HEK293T (cell line): ENCODE measurements at places on chromosomes 1 and 21.

DNA sequence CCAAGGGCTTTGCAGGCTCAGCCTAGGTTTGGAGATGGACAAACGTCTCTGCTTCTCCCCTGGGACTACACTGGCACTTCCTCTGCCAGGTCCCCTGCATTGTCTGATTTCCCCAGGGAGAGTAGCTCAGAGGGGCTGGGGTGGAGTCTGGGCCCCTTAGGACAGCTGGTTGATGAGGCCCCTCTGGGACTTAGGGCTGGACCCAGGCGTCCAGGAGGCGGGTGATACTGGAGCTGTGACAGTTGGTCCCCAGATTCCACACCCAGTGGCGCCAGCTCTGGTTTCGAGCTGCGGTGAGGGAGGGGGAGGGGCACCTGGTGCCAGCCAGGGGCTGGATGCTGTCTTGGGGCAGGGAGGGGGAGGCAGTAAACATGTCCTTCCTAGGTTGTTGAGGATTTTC, 7.4 kb upstream of the MEX3A start:
- no peak for DNase-seq

GRCh38 chr1:9558946-9559545, 19.8 kb downstream of the SLC25A33 start:
- DNase-seq: no peak

DNA sequence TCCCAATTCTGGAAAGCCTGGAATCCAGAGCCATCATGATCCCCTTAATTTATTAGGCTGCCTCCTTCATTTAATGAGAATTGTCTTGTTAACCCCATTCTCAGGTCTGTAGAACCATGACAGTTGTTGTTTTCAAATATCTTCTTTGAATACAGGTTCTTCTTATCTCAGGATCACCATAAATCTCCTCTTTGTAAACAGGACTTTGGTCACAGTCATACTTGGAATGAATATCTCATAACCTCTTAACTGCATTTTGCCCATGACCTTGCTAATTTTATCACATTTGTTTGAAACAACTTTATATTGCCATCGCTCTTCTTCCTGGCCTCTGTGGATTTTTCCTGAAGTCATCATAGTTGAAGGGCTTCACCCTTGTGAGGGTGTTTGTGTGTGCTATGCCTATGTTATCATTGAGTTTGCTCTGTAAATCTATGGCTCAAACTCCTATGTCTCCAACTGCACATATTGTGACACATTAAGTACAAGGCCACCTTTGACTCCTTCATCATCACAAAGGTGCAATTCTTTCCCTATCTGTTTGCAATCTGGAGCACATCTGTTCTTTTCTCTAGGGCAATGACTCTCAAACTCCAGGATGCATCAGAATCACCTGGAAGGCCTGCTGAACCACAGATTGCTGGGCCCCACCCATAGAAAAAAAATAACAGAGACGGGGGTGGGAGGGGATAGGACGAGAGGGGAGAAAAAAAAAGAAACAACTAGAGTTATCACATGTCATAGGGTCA, 54.2 kb downstream of the FCRL5 start:
- no peak for DNase-seq

DNA sequence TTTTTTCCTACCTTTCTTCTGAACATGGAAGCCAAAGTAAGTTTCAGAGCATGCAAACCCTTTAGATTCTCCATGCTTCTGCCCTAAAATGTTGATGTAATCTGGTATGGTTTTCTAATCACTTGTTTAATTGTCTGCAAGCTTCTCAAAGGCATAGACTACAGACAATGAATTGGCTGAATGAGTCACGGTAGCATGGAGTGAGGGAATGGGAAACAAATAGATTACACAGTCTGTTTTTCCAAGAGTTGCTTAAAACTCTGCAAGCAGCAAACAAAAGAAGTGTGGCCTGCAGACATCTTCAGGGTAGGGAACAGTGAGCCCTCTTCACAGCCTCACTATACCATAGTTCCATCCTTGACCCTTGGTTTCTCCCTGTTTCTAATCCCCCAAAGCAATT, 326.0 kb downstream of the BARHL2 start:
- no peak for DNase-seq

DNA sequence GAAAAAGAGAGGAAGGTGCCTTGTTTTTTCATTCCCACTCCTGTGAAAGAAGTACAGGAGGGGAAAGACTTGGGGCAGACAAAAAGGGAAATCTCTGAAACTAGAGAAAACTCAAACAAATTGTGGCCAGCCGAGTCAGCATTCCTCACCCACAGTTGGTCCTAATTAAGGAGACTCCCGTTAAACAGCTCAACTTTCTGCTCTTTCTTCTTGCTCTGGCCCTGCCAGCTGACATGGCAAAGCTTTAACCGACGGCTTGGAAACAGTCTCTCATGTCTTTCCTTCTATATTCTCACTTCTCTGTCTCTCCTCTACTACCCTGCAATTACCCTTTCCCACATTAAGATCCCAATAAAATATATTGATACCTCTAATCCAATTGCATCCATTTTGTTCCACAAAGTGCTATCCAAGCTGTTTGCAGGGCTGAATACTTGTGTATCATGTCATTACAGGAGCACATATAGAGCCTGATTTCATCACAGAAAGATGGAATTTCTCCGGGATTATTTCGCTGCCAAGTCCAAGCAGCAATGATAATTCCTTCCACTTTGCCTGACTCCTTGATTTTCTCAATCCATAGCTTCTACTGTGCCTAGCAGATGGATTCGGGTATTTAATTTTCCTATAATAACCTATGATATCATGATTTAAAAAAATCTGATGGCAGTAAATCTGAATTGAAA, 65.4 kb upstream of the IPO9 start:
- no peak for DNase-seq

DNA sequence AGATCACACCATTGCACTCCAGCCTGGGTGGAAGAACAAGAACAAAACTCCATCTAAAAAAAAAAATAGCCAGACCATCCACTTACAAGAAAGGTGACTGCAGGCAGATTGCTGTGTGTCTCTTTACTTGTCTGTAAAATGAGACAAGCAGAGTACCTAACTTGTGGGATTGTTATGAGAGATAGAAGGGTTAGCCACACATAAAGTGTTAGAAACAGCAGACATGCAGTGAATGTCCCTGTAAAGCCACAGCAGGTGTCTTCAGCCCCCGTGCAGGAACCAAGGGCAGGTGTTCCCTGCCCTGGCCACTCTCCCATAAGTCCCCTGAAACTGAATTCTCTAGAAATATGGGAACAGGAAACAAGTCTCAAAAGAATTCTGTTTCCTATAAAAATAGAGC, 40.8 kb upstream of the EFHD2 start:
- DNase-seq: no peak

GRCh38 chr1:62271134-62271533, 48.1 kb downstream of the KANK4 start:
- no peak for DNase-seq

GRCh38 chr1:80993154-80993980, 807.4 kb upstream of the ADGRL2 start:
- no peak for DNase-seq

- no peak for DNase-seq
These were observed 11.9 kb downstream of the LRRC3 start for GRCh38 chr21:44466996-44467858.

DNA sequence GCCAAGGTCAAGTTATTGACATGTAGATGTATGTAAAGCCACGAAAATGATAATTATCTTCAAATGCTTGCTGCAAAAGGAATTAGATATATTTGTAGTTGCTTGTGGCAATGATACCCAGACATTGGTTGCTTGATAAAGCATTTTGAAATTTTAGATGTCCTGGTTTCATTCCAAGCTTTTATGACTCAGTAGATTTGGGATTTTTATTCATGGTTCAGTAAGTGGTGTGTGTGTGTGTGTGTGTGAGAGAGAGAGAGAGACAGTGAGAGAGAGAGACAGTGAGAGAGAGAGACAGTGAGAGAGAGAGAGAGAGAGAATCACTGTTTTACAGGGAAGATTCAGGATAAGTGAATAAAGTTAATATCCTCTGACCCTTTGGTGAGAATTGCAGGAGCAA, 498.2 kb upstream of the C1orf87 start:
- DNase-seq: no peak

- DNase-seq: no peak
These were observed 794.2 kb upstream of the ADGRL2 start for GRCh38 chr1:81006502-81006901.
